Stimulated activated CD4-positive, alpha-beta T cell treated with anti-CD3 and anti-CD28 coated beads, Interleukin-1b, Interleukin-23, amount 100 ng/mL, for 1 hour (primary cell): ENCODE measurements at places on chromosomes 16 and 17.

GRCh38 chr17:74213861-74214391 lies 555 bp downstream of the TTYH2 start:
- no peak for DNase-seq

DNA sequence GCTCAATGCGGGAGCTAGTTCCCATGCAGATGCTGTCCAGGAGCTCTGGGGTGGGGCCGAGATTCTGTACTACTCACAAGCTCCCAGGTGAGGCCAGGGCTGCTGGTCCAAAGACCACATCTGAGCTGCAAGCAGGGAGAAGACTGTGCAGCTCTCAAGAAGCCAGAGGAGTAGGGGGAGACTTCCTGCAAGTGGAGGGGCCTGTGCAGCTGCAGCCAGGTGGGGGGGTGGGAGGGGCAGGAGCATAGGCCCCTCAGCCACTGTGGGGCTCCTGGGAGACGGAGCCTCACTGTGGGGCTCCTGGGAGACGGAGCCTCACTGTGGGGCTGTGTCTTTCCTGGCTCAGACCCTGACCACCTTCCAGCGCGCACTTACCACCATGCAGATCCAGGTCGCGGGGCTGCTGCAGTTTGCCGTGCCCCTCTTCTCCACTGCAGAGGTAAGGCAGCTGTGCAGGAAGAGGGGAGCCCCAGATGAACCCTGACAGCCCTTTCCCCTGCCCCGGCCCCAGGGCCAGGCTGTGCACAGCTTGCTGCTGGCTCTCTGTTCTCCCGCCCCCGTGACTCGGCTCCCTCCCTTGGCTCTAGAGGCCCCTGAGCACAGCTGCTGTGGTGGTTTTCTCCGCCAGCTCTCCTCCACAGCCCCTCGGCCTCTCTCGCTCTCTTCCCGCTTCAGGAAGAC lies 24.3 kb upstream of the DNAI2 start:
- DNase-seq, result no peak

DNA sequence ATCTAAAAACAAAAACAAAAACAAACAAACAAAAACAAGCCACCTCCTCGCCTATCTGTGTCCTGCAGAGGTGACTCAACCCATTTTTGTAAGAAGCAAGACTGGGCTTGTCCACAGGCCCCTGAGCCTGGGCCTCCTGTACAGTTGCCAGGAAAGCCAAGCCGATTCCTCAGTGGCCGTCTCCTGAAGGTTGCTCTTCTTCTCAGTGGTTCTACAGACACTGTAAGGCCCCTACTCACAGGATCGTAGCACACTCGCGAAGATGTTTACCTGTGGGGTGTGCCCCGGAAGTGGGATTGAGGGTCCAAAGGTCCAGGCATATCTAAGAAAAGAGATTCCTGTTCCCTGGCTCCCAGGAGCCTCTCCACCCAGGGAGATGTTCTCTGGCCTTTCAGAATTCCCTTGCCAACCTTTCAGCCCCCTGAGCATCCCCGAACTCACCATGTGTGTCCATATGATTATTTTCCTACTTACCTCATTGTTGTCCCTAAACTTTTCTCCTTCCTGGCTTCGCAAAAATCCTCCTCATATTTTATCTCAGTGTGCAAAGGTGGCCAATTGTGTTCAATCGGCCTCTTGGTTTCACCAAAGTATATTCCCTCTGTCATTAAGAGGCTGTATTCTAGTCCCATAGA lies 7.5 kb upstream of the CES3 start:
- no peak for DNase-seq

DNA sequence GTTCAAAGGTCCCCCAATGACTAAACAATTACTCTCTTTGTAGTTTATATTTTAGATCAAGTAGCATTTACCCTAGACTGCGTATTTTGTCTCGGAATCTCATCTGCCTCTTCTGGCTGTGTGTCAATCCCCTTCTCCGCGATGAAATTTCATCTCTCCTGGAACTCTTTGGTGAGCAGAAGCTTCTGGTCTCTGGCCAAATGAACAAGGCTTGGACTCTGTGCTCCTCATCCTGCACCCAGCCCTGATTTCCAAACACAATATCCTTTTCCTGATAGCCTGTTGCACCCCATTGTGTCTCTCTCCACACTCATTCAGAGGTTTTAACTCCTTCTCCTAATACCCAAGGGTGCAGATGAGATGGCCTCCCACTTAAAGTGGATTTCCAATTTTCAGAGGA lies 609.4 kb upstream of the CDH5 start:
- no peak for DNase-seq

DNA sequence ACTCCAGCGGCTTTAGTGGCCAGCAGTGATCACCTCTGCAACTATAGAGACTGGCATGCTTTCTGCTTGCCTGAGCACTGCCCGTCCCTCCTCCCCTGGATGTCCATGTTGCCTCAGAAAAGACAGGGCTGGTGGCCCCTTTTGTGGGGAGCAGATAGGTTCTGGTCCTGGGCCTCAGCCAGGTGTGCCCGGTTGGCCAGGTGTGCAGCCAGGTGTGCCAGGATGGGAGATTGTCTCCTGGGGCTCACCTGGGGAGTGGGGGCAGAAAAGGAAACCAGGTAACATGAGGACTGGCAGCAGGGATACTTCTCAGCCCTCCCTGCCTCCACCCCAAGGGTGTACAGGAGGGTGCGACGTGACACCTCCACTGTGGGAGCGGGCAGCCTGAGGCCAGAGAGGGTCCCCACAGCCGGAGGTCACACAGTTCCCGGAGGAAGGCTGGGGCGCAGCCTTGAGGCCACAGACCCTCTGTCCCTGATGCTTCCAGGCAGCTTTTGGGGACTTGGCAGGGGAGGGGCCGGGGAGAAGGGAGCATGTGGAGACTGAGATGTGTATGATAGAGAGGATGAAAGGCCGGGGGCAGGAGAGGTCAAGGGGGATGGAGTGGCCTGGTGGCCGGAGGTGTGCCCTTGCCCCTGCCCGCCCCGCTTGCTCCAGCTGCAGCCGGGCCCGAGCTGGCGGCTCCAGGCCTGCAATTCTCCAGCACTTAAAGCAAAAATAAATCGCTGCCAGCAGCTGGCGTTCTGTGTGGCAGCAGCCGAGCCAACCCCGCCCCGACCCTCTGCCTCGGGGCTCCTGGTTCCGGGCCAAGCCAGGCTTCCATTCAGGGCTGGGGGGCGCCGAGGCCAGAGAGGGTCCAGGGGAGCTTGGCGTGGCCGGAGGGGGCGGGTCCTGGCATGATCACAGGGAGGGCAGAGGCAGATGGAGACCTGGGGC lies 6.7 kb downstream of the KCNJ12 start:
- no peak for DNase-seq

- no peak for DNase-seq
Observed at GRCh38 chr17:5789528-5789927, 205.2 kb upstream of the NLRP1 start.

- DNase-seq, result no peak
Observed at GRCh38 chr16:12024429-12024828, 47.9 kb downstream of the SNX29 start.

DNA sequence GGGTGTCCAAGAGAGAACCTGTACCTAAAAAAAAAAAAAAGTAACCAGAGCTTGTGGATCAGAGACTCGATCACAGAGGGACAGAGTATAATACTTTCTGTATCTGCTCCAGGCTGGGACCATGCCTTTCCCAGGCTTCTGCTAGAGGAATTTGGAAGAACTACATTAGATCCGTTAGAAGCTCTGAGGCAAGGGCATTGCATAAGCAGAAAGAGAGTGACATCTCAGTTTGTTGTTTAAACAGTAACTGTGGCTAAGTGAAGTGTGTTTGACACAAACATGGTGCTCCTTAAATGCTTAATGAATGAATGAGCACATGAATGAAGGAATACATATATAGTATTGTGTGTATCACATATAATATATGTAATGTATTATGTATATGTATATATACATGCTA lies 131.2 kb downstream of the HS3ST3B1 start:
- no peak for DNase-seq

GRCh38 chr17:82035488-82035887 lies 2.0 kb downstream of the DCXR start:
- no peak for DNase-seq

DNA sequence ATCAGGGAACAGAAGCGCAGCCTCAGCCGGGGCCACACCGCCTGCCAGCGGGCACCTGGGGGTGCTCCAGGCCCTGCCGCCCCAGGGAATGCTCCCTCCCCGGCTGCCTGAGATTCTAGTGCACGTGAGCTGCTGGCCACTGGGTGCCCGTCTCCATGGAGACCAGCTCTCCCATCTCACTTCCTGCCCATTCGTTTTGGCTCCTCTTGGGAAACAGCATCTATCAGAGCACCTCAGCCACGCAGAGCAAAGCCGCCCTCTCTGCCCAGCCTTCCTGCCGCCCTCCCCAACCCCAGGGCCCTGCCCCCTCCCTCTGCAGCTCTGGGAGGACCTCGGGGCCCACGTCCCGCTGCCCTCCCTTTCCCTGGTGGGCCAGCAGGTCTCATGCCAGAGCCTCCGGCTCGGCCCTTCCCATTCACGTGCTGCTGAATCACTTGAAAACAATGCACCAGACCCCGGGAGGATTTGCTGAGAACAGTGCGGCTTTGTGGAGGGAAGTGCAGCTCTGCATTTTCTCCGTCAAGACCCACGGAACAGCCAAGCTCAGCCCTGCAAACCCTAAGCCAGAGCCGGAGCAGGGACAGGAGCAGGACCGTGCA lies 19.4 kb downstream of the CEP295NL start:
- no peak for DNase-seq
